ENCODE measurements at places on chromosomes 11 and 22.

- DNase-seq: no peak
Observed at GRCh38 chr11:88433536-88434230, 96.1 kb upstream of the CTSC start.

GRCh38 chr22:37560608-37561211 is 430 bp downstream of the CDC42EP1 start:
- no peak for DNase-seq

GRCh38 chr11:108498816-108499408 is 728 bp upstream of the POGLUT3 start:
- no peak for DNase-seq

- no peak for DNase-seq
Observed at GRCh38 chr11:20658135-20658534, 11.3 kb upstream of the NELL1 start.

DNA sequence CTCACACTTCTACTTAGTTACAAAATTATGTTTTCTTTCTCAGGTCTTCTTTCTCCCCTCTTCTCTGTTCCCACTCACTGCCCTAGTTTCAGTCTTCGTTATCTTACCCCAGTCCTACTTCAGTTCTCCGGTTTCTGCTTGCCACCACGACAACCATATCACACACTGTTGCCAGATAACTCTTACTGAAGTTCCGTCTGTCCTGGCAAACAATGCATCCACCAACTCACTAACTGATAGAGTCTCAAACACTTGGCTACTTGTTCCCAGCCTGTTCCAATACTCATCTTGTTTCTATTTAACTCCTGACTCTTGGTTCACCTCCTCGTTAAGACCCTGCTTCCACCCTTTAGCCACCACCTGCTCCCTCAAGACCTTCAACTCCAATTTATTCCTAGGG is 164.5 kb downstream of the STK33 start:
- DNase-seq: no peak

- no peak for DNase-seq
Observed at GRCh38 chr11:7569044-7569443, 55.2 kb downstream of the PPFIBP2 start.

GRCh38 chr11:17646451-17647145 is 72.8 kb upstream of the MYOD1 start:
- DNase-seq: no peak

- DNase-seq: no peak
Observed at GRCh38 chr22:49638788-49639187, 188.9 kb downstream of the BRD1 start.

GRCh38 chr11:110454609-110455008 is 24.9 kb downstream of the FDX1 start:
- no peak for DNase-seq

- no peak for DNase-seq
Observed at GRCh38 chr11:124791626-124792341, 8.4 kb downstream of the MSANTD2 start.

- DNase-seq: no peak
Observed at GRCh38 chr22:29337631-29338284, 22.3 kb upstream of the RASL10A start.

DNA sequence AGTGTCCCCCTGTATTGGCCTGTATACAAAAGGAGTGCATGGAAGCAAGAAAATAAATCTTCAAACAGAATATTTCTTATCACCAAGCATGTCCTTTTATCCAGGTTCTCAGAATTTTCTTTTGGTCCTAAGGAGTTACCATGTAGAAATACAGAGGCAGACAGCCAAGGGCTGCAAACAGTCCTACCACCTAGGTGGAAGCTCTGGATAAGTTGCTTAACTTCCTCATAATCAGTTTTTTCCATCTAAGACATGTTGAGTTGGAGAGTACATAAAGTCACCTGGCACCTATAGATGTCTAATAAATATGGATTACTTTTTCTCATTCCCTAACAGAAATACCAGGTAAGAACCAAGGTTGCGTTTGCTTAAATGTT is 57.0 kb upstream of the BLID start:
- DNase-seq: no peak

GRCh38 chr11:119990309-119991021 is 147.4 kb downstream of the TRIM29 start:
- DNase-seq: no peak

DNA sequence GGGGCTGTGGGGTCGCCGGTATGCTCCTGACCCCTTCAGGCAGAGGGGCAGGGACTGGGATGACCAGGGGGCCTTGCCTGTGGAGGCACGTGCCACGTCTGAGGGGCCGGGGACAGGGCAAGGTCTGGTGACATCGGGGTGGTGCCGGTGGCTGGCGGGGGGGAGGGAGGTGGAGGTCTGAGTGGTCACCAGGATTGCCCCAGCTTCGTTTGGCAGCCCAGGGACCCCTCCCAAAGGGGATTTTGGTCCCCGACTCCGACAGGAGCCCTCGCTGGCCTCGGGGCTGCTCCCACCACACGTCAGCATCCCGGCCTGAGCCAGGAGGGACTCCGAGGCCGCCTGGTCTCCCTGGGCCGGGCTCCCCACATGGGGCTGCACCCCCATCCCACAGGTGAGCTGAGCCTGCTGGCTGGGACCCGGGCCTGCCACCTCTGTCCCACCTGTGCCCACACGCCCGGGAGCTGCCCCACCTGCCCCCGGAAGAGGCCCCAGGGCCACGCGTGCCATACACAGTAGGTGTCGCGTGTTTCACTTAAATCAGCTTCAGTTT is 1.1 kb upstream of the MUC6 start:
- DNase-seq: no peak

DNA sequence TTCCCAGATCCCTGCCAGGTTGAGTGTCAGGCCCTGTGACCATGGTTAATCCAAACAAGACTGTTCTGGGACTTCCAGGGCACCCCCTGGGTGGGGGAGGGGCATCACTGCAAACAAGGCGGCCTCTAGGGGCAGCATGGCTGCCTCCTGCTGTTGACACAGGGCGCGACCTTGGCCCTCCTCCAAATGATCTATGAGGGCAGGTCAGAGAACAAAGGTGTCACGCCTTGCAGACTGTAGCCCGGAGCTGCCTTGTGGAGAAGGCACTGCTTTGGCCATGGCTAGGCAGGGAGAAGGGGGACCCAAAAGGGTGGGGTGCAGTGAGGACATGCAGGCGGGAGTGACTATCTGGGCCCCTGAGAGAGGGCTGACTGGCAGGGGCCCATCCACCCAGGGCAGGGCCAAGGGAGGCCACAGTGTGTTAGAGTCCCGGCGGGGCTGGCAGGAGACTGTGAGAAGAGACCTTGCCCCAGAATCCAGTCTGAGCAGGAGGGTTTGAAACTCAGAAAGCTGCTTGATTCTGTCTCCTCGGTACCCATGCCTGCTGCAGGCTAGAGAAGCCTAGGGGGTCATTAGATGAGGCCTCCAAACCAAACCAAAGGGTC is 35.6 kb downstream of the KCNC1 start:
- DNase-seq: no peak

DNA sequence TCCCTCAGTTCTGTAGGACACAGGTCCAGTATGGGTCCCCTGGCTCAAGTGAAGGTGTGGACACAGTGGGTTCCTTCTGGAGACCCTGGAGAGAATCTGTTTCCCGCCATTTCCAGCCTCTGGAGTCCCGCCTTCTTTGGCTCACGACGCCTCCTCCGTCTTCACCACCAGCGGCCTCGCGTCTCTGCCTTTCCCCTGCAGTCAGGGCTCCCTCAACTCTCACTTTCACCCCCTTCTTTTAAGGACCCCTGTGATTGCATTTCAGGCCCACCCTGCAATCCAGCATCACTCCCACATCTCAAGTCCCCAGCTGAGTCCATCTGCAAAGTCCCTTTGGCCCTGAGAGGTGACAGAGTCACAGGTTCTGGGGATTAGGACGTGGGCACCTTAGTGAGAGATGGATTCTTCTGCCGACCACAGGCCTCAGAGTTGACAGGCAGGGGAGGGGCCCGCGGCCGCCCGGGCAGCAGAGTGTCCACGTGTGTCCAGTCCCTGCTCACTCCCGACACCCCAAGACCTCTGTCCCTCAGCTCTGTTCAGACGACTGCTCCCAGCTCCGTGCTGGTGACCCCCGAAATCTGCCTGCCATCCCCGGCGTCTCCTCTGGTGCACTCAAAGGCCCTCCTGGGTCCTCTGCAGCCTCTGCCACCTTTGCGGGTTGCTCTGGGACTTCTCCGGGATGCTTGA is 36.9 kb upstream of the KRTAP5-7 start:
- DNase-seq: no peak

DNA sequence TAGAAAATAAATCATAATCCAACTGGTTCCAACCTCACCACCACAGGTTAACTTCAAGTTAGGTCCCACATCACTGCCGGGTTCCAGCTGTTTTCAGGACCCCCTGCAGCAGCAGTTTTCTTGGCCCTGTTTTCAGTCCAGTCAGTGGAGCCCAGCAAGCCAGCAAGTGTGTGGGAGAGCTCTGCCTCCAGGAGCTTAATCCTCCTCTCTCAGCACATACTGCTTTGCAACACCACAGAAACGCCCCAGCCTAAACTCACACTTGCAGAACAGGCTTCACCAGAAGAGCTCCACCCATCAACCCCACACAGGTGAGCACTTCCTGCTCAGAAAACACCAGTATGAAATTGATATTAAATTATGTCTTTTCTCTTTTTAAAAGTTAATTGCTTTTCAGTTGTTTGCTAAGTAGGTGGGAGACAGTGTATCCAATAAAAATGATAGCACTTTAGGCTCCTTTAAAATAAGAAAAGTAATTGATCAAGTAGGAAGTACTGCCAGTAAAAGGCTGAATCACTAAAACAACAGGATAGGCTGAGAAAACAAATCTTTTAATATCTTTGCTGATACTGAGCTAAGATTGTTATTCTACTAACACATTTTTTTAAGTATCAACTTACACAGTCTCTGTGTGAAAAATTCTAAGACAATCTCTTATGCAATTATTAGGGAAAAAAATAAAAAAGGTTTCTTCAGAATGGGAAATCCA is 81.5 kb upstream of the TP53AIP1 start:
- DNase-seq: no peak

DNA sequence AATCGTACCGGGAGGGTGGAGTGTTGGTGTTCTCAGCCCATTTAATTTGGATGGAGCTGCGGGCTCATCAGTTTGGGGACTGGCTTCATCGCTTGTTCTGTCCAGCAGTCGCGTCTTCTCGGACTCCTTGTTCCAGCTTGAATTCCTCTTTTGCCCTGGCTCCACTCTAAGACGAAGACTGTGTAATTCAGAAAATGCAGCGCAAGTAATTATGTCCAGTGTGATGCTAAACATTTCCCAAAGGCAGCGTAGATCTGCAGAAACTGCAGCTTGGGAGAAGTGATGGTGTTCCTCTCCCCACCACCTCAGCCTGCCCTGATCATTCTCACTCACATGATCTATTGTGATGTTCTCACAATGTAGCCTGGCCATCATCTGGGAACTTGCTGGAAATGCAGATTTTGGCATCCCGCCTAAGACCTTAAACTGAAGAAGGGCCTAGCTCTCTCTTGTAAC is 666 bp downstream of the SLC25A18 start:
- no peak for DNase-seq

DNA sequence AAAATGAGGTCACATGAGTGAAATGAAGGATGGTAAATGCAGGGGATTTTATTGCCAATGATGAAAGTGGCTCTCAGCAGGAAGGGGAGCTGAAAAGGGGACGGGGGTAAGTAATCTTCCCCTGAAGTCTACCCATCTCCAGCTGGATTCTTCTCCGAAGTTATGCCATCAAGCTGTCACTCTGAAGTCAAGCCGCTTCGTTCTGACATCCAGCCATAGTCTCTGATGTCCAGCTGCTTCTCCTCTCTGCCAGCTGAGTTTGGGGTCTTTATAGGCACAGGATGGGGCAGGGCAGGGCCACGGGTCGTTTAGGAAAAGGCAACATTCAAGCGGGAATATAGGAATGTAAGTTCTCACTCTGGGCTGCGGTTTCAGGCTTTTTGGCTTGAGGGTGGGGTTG is 181.9 kb upstream of the ANO3 start:
- no peak for DNase-seq

- no peak for DNase-seq
Observed at GRCh38 chr11:118841469-118842242, 42.0 kb upstream of the CXCR5 start.

DNA sequence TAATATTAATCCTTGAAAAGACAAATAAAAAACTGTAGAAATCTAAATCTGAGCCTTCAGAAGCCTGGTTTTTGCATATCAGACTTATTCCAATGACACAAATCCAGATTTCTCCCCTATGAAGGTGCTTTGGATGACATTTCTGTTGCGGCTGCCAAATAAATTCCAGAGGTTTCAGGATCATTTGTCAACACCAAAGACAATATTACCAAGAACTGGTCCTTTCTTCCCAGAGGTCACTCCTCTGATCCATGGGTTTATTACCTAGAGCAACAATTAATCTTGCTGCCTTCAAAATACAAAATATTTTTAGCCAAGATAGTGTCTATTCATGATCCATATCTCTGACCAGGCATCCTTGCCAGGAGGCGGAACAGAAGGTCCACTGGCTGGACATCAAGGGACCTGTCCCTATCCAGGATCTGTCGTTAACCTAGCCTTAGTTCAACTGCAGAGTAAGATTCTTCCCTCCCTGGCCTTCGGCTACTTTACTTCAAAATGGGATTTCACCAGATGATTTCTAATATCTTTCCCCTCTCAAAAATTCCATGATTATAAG is 4.9 kb downstream of the CADM1 start:
- DNase-seq: no peak

GRCh38 chr11:61718621-61719302 is 33.7 kb upstream of the MYRF start:
- DNase-seq: no peak

DNA sequence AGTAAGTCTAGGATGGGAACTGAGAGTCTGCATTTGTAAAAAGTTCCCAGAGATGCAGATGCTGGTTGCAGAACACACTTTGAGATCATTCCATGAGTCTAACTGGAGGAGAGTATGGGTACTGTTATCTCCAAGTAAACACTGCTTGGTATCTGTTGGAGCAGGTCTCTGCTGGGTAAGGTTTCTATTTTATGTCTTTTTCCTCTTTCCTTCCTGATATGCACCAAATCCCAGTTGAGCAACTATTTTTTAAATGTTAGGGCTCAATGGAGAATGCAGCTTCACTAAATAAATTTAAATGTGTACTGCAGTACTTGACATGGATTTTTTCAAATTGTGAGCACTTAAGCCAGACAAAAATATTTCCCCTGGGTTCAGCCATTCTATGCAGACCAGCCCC is 48.5 kb downstream of the BDNF start:
- DNase-seq: no peak

DNA sequence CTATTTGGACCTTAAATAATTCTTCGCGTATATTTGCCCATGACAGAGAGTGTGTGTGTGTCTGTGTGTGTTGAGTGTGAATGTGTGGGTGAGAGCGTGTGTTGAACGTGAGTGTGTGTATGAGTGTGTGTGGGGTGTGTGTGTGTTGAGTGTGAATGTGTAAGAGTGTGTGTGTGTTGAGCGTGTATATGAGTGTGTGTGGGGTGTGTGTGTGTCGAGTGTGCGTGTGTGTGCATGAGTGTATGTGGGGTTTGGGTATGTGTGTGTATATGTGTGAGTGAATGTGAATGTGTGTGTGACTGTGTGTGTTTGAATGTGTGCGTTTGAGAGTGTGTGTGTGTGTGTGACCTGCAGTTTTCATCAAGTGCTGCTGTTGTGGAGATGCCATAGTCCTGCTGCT is 26.8 kb downstream of the GAL start:
- DNase-seq: no peak

DNA sequence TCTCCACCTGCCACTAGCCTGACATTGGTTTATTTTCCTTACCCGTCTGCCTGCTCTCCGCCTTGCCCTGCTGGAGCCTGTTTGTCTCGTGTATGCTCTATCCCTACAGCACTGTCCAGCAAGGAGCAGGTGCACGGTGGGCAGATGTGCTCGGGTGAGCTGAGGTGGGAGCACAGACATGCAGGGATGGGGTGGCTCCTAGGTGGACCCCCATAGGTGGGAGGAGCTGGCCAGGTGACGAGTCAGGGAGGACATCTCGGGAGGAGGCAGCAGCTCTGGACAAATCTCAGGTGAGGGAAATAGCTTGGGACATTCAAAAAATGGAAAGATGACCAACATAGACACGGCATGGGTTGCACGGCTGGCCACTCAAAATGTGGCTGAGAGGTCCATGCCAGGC is 89.2 kb upstream of the SHANK2 start:
- no peak for DNase-seq
